Activated T-helper 2 cell treated with anti-CD3 and anti-CD28 coated beads, Interferon-gamma antibody, Interleukin-2, Interleukin-4, amounts not matched to agents 10 μg/mL and 5 μg/mL and 100 μg/mL, durations not matched to agents 14 hours and 24 hours and 36 hours (primary cell): ENCODE measurements at places on chromosomes 2 and 18. TPM values are rescaled to one million over a fixed set of nuclear protein-coding genes. Genes with fewer than 3 reads are reported as not detected.

MC5R gene
- not detected in 2 replicates for total RNA-seq

PRKAG3 gene
- total RNA-seq, result not detected in 2 replicates

ATP6V1C2 gene
- 0.07 TPM in 1 of 2 replicates, not detected in the other for total RNA-seq

COL6A3 gene
- total RNA-seq, result 7.9 and 9.2 TPM in 2 replicates

CIDEA gene
- total RNA-seq, result not detected in 2 replicates

GRCh38 chr2:215765729-215766360, 247.5 kb downstream of the MREG start:
- no peak for DNase-seq

DNA sequence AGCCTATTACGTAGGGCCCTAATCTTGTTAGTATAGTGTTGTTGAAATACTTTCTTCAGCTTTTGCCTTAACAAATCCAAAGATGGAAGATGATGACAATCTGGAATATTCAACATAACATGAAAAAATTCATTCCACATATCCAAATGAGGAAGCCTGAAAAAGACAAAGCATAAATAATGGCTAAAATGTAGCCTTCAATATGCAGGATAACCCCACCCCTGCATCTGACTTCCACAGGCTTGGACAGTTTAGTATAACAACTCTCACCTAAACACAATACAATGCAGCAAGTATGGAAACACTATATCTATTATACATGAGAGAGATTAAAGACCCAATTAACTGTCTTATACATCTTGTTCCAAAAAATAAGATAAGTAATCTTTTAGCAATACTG, 39.9 kb downstream of the BUB1 start:
- no peak for DNase-seq

GRCh38 chr2:149991576-149991975, 404.0 kb upstream of the MMADHC start:
- no peak for DNase-seq

DNA sequence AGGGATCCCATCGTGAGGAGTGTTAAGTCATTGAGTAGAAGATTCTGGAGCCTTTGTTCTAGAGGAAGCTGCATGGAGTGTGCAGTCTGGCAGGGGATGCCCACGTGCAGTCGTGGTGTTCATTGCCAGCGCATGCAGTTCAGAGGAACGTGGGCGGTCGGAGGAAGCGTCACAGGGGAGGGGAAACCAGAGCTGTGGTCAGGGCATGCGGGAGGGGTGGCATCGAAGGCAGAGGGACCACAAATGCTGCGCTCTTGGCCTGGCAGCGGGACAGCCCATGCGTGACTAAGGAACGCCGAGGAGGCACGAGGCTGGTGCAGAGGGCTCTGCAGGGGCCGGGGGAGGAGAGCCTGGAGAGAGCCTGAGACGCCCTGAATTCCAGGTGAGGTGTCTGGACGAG, 141.1 kb downstream of the KLHL29 start:
- no peak for DNase-seq

GRCh38 chr18:26562568-26562967, 14.2 kb upstream of the KCTD1 start:
- DNase-seq, result no peak
